ENCODE measurements at places on chromosomes 2 and 18.

DNA sequence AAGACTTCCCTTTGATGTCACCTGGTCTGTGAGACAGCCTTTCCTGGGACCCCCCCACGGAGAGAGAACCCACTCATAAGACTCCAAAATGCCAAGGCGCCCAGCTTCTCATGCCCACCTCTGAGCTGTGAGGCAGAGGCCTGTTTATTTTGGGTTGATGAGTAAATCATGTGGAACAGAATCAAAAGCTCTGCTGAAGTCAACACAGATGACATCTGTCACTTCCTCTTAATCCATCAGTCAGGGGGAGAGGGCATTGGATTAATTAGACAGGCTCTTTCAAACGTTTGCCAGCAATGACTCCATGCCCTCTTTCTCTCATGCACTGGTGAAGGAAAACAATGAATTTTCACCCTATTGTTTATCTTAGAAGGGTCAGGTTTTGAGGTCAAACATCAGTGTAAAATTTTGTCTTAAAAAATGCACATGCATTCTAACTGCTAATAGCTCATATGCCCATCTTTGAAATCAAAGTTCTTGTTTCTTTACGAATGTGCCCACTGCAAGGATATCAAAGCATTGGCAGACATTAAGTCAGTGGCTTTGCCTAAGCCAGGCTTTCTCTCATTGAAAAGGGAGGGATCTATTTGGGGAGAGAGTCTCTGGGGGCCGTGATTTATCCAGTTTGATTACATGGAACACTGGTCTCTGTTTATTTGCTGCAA, 184.1 kb downstream of the ACKR3 start:
- DNase-seq: no peak

GRCh38 chr18:22674272-22674671, 256.6 kb upstream of the CTAGE1 start:
- DNase-seq: no peak

DNA sequence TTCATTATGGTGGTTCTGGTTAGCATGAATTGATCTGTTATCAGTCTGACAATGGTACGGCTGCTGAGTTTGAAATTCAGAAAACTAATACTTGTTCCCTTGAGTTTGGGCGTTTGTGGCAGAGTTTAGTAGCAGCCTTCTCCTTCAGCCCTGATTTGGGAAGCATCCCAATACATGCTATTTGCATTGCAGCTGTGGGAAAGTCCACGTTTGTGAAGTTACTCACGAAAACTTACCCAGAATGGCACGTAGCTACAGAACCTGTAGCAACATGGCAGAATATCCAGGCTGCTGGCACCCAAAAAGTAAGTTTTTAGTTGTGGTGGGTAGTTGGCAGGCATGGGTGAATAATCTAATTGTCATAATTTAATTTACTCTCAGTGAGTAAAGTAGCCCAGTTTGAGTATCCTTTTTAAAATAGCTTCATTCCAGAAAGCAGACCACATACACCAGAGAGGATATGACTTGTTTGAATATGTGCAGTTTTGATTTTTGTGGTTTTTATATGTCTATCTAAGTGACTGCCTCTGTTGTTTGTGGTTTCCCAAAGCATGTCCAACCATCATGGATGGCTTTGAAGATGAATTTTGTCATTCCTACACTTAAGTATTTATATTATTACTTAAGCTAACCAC, 12.2 kb downstream of the DGUOK start:
- no peak for DNase-seq

DNA sequence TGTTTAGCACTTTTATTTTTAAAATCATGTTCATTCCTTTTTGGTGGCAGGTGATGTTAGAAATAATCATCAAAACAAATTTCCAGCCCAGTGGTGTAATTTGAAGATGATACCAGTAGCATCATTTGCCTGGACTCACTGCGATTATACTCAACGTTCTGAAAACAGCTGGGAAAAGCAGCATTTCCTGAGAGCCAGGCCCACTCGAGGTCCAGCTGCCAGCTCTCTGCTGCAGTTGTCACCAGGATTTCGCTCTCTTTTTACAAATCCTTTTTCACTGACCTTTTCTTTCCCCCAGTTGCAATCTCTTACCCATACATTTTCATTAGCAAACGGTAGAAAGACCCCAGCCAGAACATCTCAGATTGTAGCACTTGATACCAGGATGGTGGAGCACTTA, 110.6 kb upstream of the LYPD1 start:
- no peak for DNase-seq

- DNase-seq: no peak
These were observed 108.1 kb upstream of the ACAA2 start for GRCh38 chr18:49921318-49921985.

All from activated naive CD4-positive, alpha-beta T cell (primary cell).